ENCODE measurements at places on chromosomes 12 and 14. TPM values are rescaled to one million over a fixed set of nuclear protein-coding genes. Genes with fewer than 3 reads are reported as not detected.
A peak's percentile ranks its signal among the peaks of the same experiment; 100 is the strongest.

DNA sequence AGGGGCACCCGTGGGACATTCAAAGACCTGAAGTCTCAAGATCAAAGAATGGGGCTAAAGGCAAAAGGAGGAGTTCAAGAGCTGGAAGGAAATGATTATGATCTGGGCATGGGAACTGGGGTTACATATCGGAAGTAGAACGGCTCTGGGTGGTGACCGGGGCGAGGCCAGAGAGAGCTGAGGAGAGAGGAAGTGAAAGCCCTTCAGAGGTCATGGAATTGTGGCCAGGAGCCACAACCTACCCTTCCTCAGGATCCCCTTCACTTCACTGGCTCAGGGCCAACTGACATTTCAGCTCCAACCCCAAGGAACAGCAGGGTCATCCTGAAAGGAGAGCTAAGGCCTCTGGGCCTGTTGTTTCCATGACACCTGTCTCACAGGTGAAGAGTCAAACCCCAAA, 57.8 kb downstream of the GALNT16 start:
- DNase-seq, result no peak

GRCh38 chr14:63130531-63130930, 73.7 kb upstream of the RHOJ start:
- no peak for DNase-seq

GRCh38 chr14:81473456-81474147, 60.1 kb downstream of the SEL1L start:
- DNase-seq, result no peak

DNA sequence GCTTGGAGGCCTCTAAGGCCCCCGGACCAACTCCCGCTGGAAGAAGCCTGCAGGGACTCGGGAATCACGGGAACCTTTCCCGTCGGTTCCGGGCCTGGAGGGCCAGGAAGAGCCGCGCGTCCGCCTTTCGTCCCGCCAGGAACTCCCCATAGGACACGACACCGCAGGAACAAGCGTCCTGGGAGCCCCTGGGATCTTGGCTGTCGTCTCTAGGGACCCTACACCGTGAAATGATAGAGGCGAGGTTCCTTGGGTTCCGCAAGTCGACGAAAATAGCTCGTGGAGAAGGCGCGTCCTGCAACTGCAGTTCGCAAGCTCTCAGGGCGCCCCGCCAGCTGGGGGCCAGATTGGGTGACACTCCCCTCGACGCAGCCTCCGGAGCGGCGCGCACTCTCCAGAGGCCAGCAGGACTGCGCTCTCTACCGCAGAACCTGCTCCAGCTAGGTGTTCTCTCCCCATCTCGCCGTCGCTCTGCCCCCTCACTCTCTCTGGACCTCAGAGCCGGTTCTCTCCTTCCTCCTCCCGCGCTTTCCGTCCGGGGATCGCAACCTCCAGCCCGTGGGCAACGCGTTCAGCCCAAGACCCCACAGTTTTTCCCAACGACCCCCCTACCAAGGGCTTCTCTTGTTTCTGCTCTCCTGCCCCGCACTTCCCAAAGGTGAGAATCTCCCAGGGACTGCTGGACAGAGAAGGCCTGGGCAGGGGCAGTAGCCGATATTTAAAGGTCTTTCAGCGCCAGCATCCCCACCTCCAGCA, 776 bp downstream of the BMP4 start:
- DNase-seq, result no peak

GRCh38 chr12:4134448-4135263, 138.9 kb upstream of the CCND2 start:
- DNase-seq, result no peak

- no peak for DNase-seq
Observed at GRCh38 chr14:63933110-63933509, 80.3 kb downstream of the SYNE2 start.

DNA sequence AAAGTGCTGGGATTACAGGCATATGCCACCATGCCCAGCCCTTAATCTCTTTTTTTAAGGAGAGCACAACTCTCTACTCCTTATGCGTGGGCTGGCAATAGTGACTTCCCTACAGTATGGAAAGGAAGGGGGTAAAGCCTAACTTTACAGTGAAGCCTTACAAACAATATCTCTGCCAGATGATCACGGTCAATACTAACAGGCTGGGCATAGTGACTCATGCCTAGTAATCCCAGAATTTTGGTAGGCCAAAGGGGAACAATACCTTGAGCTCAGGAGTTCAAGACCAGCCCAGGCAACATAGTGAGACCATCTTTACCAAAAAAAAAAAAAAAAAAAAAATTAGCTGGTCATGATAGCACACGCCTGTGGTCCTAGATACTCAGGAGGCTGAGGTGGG, 5.6 kb downstream of the PYM1 start:
- no peak for DNase-seq

DNA sequence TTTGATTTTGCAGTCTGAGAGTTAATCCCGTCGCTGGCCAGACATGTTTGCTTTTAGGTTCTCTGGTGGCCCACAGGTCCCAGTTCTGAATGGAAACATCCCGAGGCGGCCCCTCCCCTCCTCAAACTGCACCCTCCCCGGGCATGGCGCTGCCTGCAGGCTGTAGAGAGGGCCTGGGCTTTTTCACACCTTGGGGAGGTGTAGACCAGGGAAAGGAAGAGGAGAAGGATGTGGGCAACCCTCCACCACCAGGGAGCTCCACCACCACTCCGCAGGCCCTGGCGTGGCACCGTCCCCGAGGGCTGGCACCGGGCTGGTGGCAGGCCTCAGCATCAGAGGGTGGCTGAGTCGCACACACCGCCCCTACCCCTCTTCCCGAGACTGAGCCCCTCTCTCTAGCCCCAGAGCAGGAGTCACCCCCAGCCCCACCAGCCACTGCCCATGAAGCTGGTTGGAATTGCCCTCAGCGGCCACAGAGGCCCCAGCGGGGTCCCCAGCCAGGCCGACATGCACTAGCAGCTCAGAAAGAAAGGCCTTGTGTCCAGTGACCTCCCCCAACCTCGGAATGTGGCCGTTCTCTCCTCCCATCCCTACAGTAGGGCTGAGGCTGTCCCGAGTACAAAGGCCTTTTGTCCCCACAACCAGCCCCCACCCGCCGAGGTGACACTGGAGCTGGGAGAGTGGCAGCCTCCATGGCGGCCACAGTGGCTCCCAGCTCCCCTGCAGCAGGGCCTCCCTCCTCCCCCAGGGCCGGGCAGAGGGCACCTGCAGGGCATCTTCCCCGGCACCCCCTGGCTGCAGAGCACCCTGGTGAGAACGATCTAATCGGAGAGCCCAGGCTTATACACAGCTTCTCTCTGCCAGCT, 23.5 kb upstream of the INF2 start:
- DNase-seq, result peak; percentile 45

- DNase-seq, result no peak
Observed at GRCh38 chr14:104249089-104249488, 110.7 kb downstream of the KIF26A start.

- DNase-seq, result no peak
Observed at GRCh38 chr14:91519239-91520036, 9.3 kb upstream of the PPP4R3A start.

- DNase-seq, result no peak
Observed at GRCh38 chr14:92579244-92579936, 65.8 kb downstream of the RIN3 start.

GRCh38 chr12:105672121-105672975, 341.9 kb downstream of the C12orf75 start:
- no peak for DNase-seq

- no peak for DNase-seq
Observed at GRCh38 chr14:102212356-102212755, 72.7 kb downstream of the WDR20 start.

GRCh38 chr14:20294636-20295035, 11.1 kb downstream of the TTC5 start:
- DNase-seq, result no peak

DNA sequence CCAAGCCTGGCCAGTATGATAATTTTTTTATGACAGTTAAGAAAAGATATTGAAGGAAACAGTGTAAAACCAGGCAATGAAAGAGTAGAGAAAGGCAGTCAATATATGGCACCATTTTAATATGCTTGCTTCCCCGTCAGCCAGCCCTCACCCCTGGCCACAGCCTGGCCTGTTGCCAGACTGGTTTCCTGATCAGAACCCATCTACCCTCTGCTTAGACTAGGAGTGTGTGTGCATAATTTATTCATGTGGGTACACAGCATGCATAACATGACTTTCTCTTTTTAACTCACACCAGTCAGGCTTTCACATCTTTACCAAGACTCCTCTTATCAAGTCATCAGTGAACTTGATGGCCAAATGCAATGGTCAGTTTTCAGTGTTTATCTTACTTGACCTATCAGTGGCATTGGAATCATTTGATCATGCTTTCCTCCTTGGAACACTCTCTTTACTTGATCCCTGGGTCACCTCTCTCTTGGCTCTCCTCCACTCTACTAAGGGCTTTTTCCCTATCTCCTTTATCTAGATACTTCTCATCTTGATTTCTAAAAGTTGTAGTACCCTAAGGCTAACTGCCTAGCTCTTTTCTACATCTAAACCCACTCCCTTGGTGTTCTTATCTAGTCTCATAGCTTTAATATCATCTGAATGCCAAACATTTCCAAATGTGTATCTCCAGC, 10.0 kb upstream of the GPR19 start:
- DNase-seq, result no peak

DNA sequence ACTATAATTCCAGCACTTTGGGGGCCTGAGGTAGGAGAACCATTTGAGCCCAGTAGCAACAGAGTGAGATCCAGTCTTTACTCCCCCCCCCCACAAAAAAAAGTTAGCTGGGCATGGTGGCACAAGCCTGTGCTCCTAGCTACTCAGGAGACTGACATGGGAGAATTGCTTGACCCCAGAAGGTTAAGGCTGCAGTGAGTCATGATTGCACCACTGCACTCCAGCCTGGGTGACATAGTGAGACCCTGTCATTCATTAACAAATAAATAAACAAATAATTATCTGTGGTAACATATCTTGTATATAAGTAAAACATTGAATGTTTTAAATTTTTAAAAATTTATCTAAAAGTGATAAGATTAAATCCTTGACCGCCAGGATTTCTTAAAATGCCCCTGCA, 4.8 kb downstream of the ENTPD5 start:
- no peak for DNase-seq

DNA sequence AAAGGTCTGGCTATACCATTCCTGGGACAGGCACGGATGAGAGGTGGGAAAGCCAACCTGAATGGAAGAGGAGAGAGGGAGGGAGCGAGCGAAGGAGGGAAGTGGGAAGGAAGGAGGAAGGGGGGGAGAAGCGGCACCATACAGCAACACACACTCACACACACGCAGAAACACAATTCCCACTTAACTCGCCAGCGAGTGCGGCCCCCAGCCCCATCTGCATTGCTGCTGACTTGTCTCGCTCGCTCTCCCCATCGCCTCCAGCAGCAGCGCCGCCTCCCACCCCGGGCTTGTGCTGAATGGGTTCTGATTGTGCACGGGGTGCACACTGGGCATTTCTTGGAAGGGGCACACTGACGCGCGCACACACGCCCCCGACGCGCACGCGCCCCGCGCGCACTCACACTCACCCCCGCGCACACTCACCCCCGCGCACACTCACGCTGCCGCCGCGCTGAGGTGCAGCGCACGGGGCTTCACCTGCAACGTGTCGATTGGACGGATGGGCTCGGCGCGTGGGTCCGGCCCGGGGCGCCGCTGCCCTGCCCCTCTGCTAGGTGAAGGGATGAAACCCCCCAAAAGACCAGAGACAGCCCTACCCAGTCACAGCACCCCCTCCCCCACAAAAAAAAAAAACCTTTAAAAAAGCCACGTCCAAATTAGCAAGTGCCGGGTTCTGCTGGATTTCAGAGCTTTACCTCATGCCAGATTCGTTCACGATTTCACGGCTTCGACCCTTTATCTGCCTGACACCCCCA, 685 bp downstream of the GRIN2B start:
- DNase-seq, result no peak

- no peak for DNase-seq
Observed at GRCh38 chr14:30162066-30162465, 234.4 kb upstream of the PRKD1 start.

GRCh38 chr12:47202176-47202575, 122.4 kb upstream of the AMIGO2 start:
- no peak for DNase-seq

DNA sequence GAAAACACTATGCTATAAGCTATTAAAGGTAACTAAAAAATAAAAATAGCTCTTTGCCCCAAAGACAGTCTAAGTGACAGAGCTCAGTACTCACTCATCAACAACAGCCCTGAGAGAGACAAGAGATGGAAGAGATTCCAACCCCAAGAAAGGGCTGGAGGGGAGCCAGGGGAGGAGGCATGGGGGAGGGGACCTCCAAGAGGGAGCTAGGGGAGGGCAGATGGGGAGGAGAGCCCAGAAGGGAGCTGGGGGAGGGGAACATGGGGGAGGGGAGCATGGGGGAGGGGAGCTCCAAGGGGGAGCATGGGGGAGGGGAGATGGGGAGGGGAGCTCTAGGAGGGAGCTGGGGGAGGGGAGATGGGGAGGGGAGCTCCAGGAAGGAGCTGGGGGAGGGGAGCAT, 7.7 kb downstream of the SSH1 start:
- no peak for DNase-seq

- peak; percentile 24 for DNase-seq
Observed at GRCh38 chr14:30621354-30621939, 672 bp upstream of the SCFD1 start.

DNA sequence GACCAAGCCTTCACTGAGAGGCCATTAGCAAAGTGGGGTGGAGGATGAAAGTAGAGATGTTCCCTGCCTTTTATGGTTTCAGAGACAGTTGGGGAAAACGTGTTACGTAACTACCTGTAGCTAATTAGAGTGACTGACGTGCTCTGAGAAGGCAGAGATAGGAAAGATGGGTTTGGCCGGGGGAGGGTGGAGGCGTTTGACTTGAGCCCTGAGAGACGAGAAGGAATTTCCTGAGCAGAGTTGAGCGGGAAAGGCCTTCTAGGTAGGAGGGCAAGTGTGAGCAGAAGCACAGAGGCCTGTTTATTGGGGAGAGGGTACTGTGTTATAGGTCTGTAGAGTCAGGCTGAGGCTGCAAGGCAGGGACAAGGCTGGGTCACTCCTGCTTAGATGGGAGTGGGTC, 8.6 kb downstream of the TUNAR start:
- no peak for DNase-seq

- no peak for DNase-seq
Observed at GRCh38 chr12:21526721-21527345, 737 bp downstream of the SPX start.

GRCh38 chr14:30791522-30792351, 82.6 kb upstream of the COCH start:
- DNase-seq, result no peak

DNA sequence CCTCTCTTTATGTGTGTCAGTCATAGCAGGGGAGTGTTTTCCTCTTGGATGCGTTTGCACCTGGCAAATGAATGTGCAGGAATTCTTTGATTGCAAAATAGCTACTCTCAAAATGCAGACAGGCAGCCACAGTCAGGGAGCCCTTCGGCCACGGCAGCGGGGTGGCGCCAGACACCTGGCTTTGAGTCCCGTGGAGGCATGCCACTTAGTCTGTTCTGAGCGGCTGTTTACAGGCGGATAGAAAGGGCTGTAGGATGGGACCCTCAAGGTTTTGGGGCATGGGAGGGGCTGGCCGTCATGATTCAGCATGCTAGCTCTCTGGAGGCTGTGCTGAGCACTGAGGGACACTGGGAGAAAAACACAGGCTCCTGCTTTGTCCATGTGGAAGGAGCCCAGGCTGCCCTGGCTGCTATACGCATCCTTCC, 117.1 kb downstream of the SLC25A47 start:
- peak; percentile 83 for DNase-seq

LYZ gene
- total RNA-seq, result not detected

TEX52 gene
- total RNA-seq, result not detected

CNPY2 gene
- total RNA-seq, result 72.2 TPM

TMEM253 gene
- not detected for total RNA-seq

SUDS3 gene
- total RNA-seq, result 22.1 TPM

AKAP3 gene
- total RNA-seq, result 0.40 TPM

Data from HT1080 (cell line).